ENCODE measurements at places on chromosomes 2 and 18.

DNA sequence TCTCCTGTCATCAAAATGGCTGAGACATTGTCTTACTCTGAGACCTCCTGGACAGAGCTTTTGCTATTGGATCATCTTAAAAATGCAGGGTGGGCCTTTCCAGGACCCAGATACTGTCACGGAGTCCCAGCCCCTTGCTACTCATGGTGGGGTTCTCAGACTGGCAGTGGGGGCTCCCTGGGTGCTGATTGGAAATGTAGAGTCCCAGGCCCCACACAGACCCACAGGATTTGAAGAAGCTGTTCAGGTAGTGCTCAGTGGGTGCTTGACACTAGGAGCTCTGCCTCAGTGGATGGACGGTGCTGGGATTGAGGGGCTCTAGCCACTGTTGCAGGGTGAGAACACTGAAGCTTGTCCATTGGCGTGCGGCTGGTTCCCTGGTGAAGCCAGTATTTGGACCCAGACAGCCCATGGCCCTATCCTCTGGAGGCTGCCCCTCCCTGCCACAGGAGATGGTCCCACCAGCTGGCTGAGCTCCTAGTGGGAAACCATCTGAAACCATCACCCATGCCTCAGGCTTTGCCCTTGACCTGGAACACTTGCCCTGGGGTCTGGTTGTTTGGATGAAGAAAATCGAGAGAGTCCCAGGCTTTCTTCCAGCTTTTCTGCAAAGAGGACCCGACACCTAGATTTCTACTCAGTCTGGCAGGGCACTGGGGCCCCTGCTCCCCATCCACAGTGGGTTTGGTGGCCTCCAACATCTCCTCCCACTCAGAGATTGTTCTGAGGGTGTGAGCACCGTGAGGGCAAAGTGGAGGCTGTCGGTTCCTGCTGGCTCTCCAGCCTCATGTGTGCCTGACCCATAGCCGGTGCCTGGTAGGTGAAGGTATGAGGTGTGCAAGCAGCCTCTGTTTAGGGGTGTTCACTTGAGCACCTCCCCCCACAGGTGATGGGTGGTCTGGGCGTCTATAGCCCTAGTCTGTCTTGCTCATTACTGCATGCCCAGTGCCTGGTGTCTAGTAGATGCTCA lies 30.1 kb downstream of the MROH2A start:
- DNase-seq: no peak

DNA sequence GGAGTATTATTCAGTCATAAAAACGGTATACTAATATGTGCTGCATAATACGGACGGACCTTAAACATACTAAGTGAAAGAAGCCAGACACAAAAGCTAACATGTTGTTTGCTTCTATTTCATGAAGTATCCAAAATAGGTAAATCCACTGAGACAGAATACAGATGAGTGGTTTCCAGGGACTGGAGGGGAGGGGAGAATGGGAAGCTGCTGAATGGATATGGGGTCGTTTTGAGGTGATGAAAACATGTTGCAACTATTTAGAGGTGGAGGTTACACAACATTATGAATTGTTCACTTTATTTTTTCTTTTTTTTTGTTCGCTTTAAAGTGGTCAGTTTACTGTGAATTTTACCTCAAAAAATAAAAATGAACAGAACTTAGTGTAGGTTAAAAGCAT lies 52.9 kb downstream of the RAB10 start:
- no peak for DNase-seq

DNA sequence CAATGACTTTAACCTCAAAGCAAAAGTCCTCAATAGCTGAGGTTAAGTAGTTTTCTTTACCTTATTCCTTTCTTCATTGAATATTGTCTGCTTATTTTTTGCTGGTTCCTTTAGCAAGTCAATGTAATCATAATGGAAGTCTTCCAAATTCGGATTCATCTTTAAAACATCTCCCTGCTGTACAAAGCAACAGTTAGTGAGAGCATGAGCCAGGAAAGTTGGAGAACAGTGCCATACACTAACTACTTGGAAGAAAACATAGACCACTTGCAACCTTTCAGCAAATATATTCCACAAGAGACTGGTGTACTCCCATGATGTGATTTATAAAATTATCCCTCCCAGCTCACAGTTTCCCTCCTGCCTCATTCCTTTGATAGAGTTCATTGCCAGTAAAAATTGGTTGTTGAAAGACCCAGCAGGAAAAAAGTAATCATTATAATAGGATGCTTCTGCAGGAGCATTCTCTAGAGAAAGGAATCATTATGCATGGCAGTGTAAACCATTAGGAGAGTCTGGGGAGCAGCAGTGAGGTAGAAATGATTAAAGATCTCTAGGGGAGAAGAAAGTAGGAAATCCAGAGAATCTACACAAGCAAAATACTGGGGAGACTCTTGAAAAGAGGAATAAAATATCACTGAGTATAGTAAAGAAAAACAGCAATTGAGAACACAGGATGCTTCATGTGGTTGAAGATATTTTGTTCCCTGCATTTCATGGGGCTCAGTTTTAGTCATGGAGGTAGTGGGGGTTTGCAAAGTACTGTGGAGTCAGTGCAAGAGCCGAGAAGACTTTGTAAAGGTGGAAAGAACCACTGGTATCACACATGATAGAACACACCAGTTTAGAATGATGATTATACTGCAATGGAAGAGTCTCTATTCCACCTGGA lies 38.6 kb upstream of the TTN start:
- DNase-seq: no peak

GRCh38 chr18:55275039-55275901 lies 312.7 kb downstream of the TCF4 start:
- peak; percentile 56 for DNase-seq

GRCh38 chr2:42371611-42372473 lies 10.8 kb upstream of the COX7A2L start:
- no peak for DNase-seq

DNA sequence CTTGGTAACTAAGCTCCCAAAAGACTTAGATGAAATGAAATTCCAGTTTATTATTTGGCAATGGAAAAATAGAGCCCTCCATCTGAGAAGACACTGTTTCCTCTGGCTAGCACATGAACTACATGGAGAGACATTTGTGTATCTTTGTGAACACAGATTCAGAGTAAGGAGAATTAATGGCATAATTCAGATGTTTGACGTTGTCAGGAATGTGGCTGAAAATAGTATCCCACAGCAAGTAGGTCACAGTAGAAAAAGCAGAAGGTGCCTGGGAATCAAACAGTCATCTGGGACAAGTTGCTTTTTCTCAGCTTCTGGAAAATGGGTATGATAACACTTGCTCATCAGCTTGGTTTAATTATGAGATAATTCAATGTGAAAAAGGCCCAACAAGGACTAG lies 288.6 kb downstream of the PTPRM start:
- DNase-seq: no peak

DNA sequence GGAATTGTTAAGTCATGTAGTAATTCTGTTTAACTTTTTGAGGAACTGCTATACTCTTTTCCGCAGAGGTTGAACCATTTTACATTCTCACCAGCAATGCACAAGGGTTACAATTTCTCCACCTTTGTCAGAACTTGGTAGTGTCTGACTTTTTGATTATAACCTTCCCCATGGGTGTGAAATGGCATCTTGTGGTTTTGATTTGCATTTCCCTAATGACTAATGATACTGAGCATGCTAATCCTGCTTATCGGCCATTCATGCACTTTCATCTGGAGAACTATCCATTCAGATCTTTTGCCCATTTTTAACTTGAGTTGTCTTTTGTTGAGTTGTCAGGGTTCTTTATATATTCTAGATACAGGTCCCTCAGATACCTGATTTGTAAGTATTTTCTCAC lies 47.2 kb downstream of the CYB5A start:
- no peak for DNase-seq

DNA sequence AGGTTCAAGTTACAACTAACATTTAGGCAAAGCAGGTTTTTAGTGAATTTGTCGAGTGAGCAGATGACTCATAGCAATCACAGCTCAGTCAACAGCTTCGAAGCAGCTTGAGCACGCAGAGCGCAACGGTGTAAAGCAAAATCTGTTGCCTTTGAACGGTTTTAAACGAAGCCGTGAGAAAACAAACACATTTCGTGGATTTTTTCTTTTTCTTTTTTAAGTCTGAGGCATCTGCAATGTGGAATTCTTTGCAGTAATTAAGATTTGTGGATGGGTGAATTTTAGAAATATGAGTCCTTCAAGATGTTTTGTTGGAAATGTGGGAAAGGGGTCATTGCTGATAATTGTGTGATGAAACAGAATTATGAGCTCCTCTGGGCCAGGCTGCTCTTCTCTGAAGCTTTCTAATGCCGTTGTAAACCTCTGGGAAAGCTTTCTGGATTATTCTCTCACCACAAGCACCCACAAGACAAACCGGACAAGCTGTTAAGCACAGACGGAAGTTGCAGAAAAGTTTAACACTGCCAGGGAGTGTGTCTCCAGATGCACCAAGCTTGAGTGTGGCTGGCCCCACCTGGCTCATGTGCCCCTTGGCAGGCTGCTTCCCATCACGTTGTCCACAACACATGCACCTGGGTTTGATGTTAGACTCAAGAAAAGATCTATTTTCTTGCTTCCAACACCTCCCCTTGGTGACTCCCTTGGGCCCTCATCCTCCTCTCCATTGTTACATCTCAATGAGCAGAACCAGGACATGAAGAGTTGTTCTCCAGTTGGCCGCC lies 224.7 kb downstream of the ACKR3 start:
- DNase-seq: no peak

DNA sequence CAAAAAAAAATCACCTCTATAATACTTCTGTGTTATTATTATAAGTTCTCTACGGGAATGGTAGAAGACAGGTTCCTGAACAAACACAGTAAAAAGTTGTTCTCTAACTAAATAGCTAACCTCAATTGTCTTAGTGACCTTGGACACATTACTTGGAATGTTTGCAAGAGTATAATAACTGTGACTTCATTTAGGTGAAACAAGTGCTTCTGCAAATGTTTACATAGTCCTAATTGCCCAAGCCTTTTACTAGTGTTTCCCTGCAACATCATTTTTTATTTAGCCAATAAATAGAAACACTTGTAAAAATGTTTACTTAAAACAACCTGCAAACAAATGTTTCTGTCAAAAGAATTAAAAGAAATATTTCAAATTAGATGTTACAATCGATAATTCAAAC lies 9.9 kb downstream of the PLEKHM3 start:
- no peak for DNase-seq

- DNase-seq: no peak
Observed at GRCh38 chr18:26503382-26503781, 45.0 kb downstream of the KCTD1 start.

GRCh38 chr2:41735476-41735875 lies 312.3 kb upstream of the PKDCC start:
- peak; percentile 60 for DNase-seq

- no peak for DNase-seq
Observed at GRCh38 chr18:6868033-6868432, 138.5 kb downstream of the ARHGAP28 start.
